ENCODE measurements at places on chromosomes 1 and 21.

GRCh38 chr1:113870778-113871177, 734 bp downstream of the PTPN22 start:
- no peak for DNase-seq

DNA sequence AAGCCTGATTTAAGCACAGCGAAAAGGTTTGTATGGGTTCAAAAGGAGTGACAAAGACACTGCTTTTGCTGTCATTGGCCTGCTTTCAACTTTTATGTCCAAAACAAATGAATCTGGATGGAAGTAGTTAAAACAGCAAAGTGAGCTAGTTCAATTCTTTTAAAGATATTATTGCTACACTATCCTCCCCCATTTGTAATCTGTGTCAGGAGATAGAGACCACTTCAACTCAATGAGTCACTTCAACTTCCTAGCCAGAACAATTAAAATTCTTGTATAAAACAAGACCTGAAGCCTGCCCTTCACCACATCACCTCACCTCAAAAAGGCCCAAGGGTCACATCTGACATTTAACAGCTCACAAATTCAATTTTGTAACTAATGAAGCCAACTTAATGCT, 364.1 kb upstream of the LYPLAL1 start:
- DNase-seq: no peak

- no peak for DNase-seq
Measured at GRCh38 chr1:111200802-111201161, 336 bp upstream of the DENND2D start.

DNA sequence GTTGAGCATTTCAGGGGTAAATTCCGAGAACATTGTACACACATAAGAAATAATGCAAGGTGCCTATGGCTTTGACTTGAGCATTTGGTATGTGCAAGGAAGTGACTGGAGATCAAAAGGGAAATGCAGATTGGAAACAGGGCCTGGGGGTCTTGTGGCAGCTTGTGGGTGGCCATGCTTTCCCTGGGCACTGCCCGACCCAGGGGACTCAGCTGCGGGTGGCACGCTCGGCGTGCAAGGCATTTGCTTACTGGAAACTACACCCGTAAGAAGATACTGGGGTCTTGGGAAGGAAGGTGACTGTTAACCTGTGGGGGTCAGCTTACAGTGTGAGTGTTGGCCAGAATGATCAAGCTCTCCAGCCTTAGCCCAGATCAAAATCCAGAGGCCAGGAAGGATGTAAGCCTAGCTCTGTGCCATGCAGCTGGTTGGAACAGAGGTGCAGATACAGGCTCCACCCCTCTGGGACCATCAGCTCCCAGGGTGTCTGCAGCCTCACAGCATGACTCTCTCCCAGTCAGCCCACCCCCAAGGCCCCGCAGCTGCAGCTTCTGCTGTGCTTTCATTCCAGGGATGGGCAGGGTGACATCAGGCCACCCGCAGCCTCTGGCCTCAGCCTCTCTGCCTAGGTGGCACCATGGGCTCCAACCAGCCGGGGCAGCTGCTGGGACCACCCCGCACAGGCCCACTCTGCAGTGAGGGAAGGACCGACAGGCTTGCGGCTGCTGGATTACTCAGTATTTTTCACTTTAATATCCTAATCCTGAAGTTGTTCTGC, 55.1 kb downstream of the KIF26B start:
- DNase-seq: no peak
